ENCODE measurements at places on chromosomes 3 and 15. TPM values are rescaled to one million over a fixed set of nuclear protein-coding genes. Genes with fewer than 3 reads are reported as not detected.

Gene CTXN2
- total RNA-seq = not detected

DNA sequence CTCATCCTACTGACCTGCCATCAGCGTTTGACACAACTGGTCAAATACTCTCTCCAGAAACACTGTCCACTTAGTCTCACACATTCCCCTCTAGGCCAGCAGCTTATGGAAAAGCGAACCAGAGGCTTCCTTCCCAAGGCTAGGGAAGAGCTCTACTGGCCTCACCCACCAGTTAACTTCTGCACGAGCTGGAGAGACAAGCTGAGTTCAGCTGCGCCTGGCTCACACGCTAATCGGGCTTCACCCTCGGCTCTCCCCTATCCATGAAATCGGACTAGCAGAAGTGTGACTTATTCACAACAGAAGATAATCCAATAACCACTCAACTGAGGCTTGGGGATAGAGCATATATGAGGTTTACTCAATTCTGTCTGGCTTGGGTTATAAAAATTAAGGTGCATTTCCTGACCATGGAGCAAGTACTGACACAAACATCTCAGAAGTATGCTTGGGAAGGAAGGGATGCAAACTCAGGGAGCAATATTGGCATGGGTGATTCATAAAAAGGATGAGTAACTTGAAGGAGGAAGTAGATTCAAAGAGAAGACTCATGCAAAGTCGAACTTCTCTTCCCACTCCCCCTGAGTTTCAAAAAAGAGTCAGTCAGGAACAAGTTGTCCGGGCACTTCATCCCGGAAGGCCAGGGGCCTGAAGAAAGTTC is 73.1 kb downstream of the XXYLT1 start:
- DNase-seq = no peak

DNA sequence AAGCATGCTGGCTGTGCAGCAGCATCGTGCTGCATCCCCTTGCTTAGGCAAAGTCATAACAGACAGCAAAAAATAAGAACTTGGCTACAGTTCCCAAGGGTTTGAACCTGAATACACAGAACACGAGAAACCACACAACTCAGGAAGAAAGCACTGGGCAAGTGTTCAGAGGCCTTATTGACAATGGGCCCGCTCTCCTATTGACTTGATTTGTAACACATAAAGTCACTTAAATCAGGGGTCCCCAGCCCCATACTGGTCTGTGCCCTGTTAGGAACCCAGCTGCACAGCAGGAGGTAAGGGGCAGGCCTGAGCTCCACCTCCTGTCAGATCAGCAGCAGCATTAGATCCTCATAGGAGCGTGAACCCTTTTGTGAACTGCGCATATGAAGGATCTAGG is 145.1 kb downstream of the LSAMP start:
- DNase-seq = no peak

- no peak for DNase-seq
These were observed 635 bp upstream of the RCN2 start for GRCh38 chr15:76930831-76931396.

DNA sequence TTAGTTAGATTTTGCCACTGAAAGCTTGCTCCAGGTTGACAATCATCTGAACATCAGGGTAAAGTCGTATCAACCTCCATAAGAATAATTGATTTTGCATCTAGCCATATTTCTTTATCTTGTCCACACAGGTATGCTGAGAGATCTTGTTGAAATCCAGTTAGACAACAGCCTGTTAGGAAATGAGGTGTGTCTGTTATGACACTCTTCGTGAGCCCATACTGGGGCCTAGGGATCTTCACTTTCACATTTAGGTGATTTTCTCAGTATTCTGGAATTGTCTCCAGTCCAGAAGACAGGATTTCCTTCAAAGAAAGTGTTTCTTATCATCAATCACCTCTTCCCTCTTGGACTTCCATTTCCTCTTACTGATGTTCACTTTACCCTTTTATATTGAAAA is 18.1 kb downstream of the DNAJB11 start:
- DNase-seq = no peak

Gene EPHA3
- 9.4 TPM for total RNA-seq

- no peak for DNase-seq
These were observed 69.4 kb downstream of the OSBPL10 start for GRCh38 chr3:31911643-31912042.

Gene PARP15
- total RNA-seq = 0.23 TPM
